Left lung (tissue), 14 donors: ENCODE measurements at places on chromosomes 5 and 9. TPM values are rescaled to one million over a fixed set of nuclear protein-coding genes. Genes with fewer than 3 reads are reported as not detected.

- no peak for DNase-seq
Observed at GRCh38 chr5:118906947-118907346, 81.4 kb downstream of the DTWD2 start.

DNA sequence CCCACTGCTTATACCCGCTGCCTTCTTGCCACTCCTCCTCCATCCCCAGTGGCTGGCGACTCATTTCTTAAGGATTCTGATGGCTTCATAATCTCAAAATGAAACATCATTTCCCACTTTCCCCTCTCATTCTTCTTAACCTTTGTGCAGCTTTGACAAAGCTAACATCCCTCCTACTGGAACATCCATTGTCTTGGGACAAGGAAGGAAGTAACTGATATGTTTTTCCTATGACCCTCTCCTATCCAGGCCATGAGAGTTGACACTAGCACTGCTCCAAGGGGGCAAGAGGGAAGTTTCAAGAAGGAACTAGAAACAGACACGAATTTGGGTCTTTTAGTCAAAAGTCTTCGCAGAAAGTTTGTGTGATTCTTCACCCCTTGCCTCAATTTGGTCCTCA, 71.7 kb upstream of the SNX2 start:
- DNase-seq, result no peak

GRCh38 chr5:67773411-67774266, 441.9 kb upstream of the PIK3R1 start:
- DNase-seq, result no peak

DNA sequence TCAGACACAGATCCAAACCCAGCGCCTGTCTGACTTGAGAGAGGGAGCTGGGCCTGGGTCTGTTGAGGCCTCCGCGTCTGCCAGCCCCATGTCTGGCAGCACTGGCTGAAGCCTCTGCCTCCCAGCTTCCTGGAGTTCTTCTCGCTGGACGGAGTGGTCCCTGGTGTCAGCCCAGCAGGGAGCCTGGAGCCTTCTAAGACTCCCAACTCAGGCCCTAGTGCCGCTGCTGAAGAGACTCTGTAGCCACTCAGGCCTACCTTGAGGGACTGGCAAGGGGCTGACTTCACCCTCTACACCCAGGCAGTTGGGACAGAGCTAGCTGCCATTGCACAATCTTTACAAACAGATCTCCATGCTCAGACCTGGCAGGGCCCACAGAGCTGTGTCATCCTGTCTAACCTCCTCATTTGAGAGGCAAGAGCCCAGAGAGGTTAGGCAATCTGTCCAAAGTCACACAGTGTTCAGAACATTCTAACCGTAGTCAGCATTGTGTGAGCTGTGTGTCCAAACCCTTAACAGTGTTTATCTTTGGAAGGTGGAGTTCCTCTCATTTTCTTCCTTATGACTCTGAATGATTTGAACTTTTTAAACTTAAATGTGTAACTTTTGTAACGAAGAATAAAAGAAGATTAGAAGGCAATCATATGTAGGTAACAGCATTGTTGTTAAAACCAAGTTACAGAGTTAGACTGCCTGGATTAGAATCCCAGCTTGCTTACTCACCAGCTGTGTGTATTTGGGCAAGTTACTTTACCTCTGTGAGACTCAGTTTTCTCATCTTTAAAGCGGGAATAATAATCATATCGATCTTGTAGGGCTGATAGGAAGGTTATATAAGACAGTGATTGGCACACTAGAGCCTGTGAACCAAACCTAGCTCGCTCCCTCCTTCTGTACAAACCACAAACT, 4.6 kb upstream of the DUSP1 start:
- peak; percentile 85 for DNase-seq

DNA sequence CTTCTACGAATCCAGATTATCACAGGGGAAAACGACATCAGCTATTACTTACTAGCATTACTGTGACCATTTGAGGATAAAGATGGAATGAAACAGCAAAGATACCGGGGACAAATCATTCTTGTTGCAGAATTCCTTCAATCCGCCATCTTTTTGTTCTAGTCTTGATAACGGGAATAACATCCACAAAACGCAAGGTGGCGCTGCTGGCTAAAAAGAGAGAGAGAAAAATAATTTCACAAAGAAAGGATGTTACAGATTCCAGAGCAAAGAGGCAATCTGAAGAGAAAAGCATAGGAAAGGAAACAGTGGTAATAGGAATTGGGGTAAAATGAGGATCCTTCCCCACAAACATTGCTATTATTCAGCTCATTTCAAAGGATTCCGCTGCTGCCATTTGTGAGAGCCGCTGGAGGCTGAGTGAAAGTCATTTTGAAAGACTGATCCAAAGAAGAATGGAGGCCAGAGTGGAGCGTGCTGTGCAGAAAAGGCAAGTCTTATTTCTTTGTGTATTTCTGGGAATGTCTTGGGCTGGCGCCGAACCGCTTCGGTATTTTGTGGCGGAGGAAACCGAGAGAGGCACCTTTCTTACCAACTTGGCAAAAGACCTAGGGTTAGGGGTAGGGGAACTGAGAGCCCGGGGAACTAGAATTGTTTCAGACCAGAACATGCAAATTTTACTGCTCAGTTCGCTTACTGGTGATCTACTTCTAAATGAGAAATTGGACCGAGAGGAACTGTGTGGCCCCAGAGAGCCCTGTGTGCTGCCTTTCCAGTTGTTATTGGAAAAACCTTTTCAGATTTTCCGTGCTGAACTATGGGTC, at the start of gene PCDHB7:
PCDHB7 (plus strand) TSS at position 264 of the 824 bp plus-strand sequence; CDS start at position 456, 192 bp downstream.
- DNase-seq, result peak; percentile 18

GRCh38 chr9:75876999-75877640, 13.4 kb upstream of the PCSK5 start:
- DNase-seq, result no peak

Gene PRR16
- 4.9 TPM for total RNA-seq

Gene VCAN
- 335 TPM for total RNA-seq

Gene LRRTM2
- total RNA-seq, result 0.38 TPM

Gene ITGA2
- total RNA-seq, result 32.4 TPM
